Activated CD4-positive, CD25-positive, alpha-beta regulatory T cell treated with anti-CD3 and anti-CD28 coated beads, Interleukin-2, amount 50 U/mL, for 16 hours (primary cell): ENCODE measurements at places on chromosomes 11 and 22.

DNA sequence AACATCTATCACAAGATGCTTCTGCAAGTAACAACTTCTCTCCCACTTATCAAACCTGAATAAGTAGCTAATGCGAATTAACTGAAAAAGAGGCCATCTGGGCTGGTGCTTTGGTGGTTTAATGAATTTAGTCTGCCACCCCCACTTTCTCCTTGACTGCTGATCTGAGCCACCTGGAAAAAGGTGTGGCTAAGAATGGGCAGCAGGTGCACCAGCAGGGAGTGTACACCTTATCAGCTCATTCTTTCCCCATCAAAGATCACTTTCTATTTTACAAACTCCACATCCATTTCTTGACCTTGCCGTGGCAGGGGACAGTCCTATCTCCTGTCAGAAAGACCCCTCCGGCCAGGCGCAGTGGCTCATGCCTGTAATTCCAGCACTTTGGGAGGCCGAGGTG, 6.5 kb downstream of the RFPL3 start:
- DNase-seq = no peak

GRCh38 chr22:25629613-25630012, 65.1 kb downstream of the GRK3 start:
- no peak for DNase-seq

DNA sequence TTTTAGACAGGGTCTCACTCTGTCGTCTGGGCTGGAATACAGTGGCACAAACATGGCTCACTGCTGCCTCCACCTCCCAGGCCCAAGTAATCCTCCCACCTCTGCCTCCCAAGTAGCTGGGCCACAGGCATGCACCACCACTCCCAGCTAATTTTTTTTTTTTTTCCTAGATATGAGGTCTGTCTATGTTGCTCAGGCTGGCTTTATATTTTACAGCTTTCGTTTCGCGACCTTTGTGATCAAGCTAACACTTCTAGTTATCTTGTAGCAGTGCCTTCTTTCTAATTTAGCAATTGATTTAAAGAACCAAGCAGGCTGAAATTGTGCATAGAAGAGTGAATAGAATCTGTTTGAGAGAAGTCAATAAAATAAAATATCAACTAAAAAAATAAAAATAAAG, 11.3 kb downstream of the CKAP5 start:
- no peak for DNase-seq

DNA sequence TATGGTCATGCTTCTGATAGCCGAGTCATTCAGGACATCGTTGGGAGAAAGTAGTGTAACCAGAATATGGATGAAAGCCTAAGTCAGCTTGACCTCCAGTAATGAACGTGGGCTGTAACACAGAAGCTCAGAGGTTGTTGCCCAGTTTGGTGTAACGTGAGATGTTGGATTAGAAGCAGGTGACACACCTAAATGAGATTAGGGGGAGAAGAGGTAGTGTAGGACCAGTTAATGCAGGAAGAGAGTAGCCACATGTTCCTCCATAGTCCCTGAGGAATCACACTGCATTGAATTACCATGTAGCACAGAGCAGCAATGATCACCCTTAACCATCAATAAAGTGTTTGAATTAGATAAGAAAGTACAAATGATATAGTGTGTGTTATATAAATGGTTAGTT, 20.4 kb downstream of the FBXO7 start:
- no peak for DNase-seq

GRCh38 chr11:68966894-68967780, 13.6 kb downstream of the MRGPRD start:
- DNase-seq = no peak

DNA sequence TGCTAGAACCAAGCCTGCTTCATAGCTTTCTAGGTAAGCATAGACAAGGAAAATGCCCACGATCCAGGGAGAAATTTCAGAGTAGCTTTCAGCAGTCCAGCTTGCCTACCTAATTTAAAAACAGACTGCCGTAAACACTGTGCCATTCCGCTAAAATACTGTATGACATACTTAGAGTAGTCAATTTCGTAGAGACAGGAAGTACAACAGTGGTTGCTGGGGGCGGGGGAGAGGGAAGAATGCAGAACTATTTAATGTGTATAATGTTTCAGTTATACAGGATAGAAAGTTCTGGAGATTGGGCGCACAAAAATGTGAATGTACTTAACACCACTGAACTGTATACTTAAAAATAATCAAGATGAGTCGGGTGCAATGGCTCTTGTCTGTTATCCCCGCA, 56.7 kb downstream of the C11orf58 start:
- no peak for DNase-seq

DNA sequence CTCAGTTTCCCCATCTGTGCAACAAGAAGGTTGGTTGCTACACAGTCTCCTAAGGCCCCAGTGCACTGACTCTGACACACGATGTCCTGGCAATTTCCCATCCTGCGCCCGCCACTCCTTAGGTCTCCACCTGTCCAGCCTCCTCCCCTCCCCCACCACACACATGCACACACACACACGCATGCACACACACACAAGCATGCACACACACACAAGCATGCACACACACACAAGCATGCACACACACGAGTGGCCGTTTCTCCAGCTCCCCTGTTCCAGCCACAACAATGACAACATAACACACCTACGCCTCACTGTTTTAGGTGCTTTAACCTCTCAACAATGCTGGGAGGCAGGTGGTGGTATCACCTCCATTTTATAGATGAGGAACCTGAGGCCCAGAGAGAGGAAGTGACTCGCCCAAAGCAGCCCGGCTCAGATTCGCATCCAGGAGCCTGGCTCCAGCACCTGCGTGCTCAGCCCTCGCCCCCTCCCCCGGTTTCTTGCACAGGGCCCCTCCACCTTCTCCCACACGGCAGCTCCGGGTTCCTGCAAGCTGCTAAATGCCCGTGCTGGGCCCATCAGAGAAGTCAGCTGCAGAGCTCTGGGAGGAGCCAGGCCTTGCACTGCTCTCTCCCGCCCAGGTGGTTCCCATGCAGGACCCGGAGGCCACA, 13.0 kb downstream of the CYTH4 start:
- DNase-seq = no peak

DNA sequence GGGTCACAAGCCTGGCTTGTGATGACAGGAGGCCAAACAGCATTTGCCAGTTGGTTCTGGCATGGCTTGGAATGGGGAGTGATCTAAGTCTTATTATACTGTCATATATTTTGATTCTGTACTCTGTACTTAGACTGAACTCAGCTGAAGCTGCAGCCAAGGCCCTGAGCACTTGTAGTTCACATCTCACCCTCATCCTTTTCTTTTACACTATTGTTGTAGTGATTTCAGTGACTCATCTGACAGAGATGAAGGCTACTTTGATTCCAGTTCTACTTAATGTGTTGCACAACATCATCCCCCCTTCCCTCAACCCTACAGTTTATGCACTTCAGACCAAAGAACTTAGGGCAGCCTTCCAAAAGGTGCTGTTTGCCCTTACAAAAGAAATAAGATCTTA, 843 bp downstream of the OR56B1 start:
- DNase-seq = no peak

DNA sequence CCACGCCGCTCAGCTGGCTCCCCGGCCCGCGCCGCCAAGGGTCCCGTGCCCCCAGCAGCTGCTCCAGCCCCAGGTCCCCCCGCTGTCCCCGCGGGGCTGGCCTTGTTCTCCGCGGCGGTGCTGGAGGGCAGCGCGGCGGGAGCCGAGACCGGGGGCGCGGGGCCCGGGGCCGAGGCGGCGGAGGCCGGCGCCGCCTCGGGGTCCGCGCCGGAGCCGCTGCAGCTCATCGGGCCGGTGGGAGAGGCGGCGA, 128 bp downstream of the TAF10 start:
- DNase-seq = no peak

GRCh38 chr11:66489636-66490035, 9.4 kb downstream of the DPP3 start:
- no peak for DNase-seq

DNA sequence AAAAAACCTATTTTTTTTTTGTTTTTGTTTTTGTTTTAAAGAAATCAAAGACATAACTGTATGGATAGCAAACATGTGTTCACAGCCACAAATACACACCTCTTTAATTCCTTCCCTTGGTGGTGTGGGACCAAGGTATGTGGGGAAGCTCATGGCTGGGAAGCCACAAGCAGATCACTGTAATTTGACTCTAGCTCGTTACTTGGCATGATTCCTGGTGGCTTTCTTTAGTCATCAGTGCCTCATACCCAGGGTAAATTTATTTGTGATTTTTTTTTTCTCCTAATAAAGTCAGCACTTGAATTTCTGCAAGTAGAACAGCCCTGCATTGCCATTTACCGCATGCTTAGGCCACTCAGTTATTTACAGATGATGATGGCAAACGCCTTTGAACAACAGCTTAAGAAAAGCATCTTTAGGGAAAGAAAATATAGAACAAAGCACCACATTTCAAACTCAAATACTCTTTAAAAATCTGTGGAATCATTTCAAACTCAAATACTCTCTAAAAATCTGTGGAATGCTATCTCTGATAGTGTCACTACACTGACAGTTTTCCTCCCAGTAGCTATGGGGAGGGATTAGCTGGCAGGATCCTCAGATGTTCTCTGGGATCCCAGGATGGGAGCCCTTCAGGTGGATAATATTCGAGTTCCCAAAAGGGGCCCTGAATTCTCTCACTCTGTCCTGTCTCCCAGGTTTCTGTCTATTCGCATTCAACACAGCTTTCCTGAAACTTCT, 687.2 kb downstream of the OPCML start:
- DNase-seq = no peak

- no peak for DNase-seq
Observed at GRCh38 chr11:114265122-114265878, 30.9 kb upstream of the NNMT start.

DNA sequence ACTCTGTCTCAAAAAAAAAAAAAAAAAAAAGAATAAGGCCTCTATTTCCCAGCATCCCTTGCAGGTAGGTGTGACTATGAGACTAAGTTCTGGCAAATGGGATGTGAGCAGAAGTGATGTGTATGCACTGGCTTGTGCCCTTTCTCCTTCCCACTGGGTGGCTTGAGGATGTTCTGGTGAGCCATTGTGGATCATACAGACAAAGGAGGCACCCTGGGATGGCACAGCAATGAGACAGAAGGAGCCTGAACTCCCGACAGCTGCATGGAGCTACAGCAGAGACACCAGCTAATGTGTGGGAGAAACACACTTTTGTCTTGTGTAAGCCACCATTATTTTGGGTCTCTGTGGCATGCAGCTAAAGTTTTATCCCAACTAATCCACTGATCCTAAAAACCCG, 10.6 kb upstream of the SORL1 start:
- DNase-seq = no peak

DNA sequence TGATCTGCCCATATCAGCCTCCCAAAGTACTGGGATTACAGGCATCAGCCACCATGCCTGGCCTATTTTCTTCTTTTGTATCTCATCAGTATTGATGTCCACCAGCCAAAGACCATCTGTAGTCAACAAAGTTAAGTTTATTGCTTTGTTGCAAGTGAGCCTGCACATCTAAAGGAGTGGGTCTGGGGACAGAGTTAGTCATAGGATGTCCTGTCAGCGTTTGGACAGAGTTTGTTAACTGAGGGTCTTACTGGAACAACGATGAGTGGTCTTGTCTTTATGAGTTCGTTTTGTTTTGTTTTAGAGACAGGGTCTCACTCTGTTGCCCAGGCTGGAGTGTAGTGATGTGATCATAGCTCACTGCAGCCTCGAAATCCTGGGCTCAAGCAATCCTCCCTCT, 40.6 kb upstream of the SEPTIN5 start:
- no peak for DNase-seq

GRCh38 chr22:31044262-31044861, 36.8 kb upstream of the SMTN start:
- DNase-seq = no peak

- no peak for DNase-seq
Observed at GRCh38 chr22:36593215-36593614, 64.2 kb upstream of the EIF3D start.

DNA sequence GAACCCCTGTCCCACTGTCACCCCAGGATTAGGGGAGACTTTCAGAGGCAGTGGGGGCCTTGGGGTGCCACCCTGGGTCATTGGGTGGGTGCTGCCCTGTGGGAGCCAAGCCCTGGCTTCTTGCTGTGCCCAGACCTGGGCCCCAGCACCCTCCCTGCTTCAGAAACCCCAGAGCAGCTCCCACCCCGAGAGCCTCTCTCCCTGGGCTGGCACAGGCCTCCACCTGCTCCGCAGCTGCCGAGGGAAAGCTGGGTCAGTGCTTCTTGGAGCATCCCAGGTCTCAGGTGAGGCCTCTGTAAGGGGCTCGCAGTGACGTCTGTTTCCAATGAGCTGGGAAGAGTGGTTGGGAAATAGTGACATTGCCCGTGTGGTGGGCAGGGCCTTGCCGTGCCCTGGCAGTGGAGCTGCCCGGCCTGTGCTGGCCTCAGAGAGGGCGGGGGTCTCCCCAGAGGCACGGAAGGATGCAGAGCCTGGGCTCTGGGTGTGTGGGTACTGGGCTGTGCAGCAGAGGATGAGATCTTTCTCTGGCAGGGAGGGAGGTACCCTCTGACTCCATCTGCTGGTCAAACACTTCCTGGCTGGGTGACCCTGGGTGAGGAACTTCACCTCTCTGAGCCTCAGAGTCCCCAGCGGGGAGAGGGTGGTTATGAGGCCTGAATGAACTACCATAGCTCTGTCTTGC, 23.0 kb downstream of the C22orf23 start:
- DNase-seq = no peak

DNA sequence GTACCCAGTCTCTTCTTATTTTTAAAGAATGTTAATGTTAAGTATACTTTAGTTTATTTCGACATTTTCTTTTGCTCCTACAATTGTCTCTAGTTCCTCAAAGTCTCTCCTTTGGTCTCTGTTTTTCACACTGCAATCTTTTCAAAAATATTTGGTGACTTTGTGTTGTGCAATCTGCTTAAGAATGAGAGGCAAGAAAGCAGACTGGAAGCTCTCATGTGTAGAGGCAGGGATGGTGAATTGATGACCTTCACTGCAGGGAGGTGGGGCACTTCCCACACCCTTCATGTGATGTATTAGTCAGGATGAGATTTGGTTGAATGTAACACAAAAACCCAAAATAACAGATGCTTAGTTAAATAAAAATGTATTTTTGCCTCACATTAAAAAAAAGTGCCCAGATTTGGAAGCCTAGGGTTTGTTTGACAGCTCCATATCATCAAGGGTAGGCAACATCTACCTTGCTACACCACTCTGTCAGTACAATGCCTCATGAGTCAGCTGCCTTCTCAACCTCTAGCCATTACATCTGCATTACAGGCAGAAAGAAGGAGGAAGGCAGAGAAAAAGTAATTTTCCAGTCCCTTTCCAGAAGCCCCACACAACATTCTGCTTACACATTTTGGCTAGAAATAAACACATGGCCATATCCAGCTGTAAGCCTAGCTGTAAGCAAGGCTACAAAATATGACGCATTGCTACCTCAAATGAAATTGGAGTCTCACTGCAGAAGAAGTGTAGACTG, 3.8 kb upstream of the MMP27 start:
- no peak for DNase-seq
